Hepatic stellate cell (primary cell): ENCODE measurements at places on chromosomes 3 and 15.
A peak's percentile ranks its signal among the peaks of the same experiment; 100 is the strongest.

GRCh38 chr3:78832785-78833204, 935.0 kb downstream of the ROBO1 start:
- no peak for DNase-seq

DNA sequence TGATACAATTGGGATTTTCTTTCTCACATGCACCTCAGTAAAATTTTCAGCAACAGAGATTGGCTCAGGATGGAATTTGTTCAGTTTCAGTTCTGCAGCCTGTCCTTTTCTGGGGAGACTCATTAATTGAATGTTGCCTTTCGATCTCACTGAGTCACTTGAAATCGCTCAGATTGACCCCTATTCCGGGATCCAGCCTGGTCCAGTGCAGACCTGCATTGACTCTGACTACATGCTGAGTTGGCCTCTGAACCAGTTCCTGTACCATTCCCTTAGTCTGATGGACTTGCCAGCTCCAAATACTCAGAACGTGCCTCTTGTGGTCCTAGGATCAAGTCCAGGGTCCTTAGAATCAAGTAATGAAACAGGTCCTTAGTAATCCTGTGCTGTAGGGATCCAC, 9.4 kb downstream of the IGF1R start:
- DNase-seq: no peak

DNA sequence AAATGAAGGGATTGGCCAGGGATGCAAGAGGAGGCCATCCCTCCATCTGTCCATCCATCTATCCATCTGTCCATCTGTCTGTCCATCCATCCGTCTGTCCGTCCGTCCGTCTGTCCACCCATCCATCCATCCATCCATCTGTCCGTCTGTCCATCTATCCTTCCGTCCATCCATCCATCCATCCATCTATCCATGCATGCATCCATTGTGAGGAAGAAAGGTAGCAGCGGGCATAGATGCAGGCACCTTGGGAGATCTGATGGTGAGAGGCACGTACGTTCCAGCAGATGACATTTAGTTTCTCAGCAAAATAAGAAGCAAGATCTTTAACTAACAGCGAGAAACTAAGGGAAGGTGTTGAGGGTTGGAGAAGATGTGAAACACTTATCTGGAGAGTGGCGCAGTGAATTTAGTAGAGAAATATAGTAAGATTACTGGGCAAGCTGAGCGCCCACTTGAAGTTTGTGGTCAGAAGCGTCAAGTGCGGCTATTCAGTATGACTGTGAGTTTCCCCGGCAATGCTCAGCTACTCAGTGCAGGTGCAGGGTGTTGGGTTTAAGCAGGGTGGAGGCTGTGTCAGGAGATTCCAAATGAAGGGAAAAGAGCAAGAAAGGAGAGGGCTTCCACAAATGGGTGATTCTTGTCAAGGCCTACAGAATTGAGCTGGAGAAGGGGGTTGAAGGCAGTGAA, 22.4 kb upstream of the SRP14 start:
- DNase-seq: no peak

GRCh38 chr15:70505936-70506912, 257.1 kb downstream of the UACA start:
- no peak for DNase-seq

DNA sequence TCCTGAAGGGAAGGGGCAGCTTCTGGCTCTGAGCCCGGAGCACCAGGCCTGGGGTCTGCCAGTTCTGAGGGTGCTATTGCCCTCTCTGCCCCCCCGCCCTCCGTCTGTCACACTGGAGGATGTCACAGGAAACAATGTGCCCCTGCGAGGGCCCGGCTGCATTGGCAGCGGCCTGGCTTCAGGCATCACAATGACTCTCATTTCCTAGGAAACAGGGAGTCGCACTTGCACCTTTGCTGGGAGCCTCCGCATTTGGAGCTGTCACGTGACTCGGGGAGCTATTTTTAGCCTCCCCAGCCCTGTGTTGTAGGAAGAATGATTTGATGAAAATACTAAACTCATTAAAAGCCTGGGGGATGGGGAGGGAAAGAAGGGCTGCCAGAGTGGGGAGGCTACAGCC, 518.9 kb downstream of the SHQ1 start:
- DNase-seq: peak; percentile 66

DNA sequence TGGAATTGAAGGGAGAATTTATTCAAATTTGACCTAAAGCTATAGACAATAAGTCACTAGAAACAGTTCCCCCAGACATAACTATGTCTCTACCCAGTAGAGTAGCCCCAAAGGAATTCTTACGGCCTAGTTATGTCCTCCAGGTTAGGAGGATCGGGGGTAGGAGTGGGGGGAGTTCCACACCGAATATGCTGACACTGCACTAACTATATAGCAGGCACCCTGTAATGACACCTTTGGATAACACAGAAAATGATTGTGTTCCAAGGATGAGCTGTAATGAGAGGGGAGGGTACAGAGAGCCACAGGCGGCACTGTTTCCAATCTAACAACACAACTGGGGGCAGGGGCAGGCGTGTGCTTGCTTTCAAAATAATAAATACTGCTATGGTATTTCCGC, 376.2 kb upstream of the RORA start:
- DNase-seq: no peak

DNA sequence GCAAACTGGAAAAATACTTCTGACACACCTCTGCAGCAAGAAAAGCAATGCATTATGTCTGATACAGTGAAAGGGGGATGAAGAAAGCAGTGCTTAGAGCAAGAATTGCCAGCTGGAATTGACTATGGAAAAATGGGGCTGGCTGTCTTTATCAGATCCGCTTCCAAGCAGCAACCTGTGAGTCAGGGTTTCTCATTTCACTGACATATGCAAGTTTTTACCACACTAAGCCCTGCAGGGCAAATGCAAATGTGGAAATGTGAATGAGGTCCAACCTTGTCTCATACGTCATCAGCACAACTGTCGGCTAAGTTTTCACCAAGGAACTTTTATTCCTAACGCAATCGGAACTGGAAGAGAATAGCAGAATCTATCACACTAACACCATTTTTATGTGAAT, 172.5 kb upstream of the GADL1 start:
- no peak for DNase-seq

- DNase-seq: peak; percentile 45
These were observed 171.1 kb upstream of the STT3B start for GRCh38 chr3:31361371-31362273.

- no peak for DNase-seq
These were observed at the start of gene ACP3 for GRCh38 chr3:132317229-132317948. TSS of gene ACP3 (plus strand) at chr3:132317407. CDS start at chr3:132317457, 50 bp downstream.

- DNase-seq: peak; percentile 7
These were observed 475.0 kb downstream of the TUSC7 start for GRCh38 chr3:117184574-117184973.

GRCh38 chr15:68704496-68705021, 116.1 kb downstream of the ANP32A start:
- peak; percentile 32 for DNase-seq

GRCh38 chr3:50612234-50612882, 784 bp upstream of the CISH start:
- no peak for DNase-seq

DNA sequence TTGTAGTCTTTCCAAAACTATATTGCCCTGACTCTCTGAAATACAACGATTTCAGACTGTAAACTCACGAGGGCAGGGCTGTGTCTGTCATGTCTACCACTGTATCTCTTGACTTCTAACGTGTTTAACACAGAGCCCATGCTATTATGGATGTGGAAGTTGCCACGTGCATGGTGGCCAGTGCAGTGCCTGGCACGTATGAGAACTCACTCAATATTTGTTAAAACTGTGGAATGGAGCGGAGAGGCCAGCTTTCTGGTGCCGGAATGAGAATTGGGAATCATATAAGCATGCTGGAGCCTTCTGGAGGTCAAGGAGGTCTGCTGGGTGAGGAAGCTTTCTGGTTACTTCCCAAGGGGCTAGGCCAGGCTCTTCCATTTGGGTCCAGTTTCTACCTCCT, 220.6 kb upstream of the LYSMD4 start:
- DNase-seq: no peak

GRCh38 chr3:83523470-83524073, 1435.2 kb upstream of the CADM2 start:
- DNase-seq: peak; percentile 1

DNA sequence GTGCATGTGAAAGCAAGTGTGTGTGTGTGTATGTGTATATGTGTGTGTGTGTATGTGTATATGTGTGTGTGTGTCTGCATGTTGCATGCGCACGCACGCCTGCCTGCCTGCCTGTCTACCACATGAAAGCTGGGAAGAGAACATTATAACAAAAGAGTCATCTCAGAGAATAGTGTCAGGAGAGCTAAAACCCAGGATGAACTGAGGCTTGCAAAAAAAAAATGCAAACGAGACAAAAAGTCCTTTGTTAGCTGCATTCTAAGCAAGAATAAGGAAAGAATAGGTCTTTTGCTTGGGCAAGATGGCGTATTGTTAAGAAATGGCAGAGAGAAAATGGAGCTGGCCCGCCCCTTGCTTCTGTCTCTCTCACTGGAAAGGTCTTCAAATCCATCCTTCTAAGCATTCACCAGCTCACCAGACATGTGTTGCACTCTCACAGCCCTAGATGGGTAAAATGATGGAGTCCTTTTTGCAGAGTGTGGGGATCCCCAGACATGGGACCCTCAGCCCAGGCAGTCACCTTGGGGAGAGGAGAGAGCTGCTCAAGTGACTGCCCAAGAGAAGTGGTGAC, 16.4 kb downstream of the WNT7A start:
- DNase-seq: no peak

- no peak for DNase-seq
These were observed 473.4 kb downstream of the EPHA3 start for GRCh38 chr3:89580859-89581258.

GRCh38 chr3:88180398-88180999, 30.7 kb downstream of the C3orf38 start:
- peak; percentile 19 for DNase-seq

DNA sequence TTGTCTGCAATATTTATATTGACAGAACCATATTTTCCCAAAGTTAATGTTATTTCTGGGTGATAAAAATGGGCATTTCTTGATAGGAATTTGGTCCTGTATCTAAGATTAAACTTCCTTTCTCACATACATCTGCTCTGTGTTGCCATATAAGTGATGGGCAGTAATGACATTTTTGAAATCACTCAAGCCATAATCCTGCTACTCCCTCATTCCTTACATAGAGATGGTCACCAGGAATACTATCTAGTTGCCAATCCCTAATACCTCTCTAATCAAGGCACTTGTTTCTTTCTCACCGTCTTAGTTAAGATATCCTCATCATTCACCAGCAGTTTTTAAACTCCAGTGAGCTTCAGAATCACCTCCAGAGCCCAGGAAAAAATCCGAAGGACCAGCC, 68.4 kb downstream of the FSIP1 start:
- DNase-seq: no peak

- peak; percentile 21 for DNase-seq
These were observed 54.9 kb downstream of the SLCO3A1 start for GRCh38 chr15:91908391-91908790.

DNA sequence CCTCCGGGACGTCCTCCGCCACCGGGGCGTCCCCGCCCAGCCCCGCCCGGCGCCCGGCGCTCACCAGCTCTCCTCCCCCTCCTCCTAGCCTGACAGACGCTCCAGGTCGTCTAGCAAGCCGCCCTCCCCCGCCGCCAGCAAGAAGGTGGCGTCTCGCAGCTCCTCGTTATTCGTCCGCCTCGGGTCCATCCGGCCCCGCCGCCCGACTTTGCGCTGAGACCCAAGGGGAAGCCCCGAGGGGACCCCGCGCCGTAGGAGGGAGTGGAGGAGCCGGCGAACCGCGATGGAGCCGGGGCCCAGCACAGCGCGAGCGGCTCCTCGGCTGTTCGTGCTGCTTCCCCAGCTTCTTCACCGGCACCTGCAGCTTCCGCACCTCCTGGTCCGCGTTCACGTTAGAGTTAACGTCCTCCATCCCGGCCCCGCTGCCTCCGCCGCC, 26.3 kb upstream of the MTHFS start:
- peak; percentile 69 for DNase-seq

GRCh38 chr3:39088456-39088855, 19.0 kb downstream of the GORASP1 start:
- DNase-seq: no peak

DNA sequence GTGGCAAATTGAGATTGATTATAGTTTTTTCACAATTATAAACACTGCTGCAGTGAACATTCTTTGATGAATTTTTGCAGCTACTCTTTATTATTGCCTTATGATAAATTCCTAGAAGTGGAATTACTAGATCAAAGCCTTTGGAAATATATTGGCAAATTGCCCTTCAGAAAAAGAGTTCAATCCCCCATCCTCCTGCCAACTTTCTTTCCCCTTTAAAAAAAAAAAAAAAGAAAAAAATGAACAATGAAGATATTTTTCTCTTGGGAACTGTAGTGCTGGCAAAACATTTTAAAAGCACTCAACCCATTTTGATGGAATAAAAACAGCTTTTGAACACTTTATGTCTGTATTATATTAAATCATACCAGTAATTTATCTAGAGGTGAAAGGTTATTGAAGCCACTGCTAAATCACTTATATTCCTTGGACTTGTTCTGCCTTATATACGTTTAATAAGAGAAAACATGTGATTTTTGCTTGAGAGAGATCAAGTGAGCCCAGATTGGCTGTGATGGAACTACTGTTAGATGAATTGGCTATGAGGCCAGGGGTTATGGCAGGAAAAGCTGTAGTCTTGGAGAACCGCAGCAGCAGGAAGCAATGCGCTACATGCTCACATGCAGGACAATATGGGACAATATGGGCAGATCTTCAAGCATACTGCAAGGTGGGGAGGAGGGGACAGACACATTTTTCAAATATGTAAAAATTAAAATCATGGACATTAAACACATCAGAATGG, 212.8 kb upstream of the C2CD4B start:
- no peak for DNase-seq

- no peak for DNase-seq
These were observed 8.4 kb downstream of the VWA5B2 start for GRCh38 chr3:184237807-184238206.

DNA sequence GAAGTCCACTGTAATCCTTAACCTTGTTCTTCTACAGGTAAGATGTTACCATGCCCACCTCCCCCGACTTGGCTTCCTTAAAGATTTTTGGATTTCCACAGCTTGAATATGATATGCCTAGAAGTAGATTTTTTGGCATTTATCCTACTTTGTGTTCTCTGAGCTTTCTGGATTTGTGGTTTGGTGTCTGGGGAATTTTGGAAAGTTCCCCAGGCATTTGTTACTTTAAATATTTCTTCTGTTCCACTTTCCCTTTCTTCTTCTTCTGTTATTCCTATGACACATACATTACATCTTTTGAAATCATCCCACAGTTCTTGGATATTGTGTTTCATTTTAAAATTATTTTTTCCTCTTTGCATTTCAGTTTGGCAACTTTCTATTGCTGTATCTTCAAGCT, 122.1 kb upstream of the TMEM108 start:
- no peak for DNase-seq

DNA sequence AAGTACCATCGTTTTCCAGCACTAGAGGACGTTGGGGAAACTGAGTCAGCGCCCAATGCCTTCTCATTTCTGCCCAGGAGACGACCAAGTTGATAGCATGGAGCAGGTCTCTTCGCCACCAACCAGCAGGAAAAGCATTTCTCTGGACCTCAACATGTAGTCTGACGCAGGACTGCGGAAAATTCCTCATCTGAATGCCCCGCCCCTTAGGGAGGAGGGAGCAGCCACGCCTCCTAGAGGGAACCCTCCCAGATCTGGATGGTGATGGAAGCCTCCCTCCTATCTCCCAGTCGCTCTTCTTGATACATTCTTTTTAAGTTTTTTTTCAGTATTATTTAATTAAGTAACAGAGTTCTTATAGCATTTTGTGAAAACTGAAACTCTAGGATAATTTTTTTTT, 17.4 kb upstream of the MINDY4B start:
- no peak for DNase-seq

- no peak for DNase-seq
These were observed 6.3 kb upstream of the LRRC58 start for GRCh38 chr3:120355486-120355885.
